NCI-H187 (cell line): ENCODE measurements at places on chromosomes 7 and 10.
A peak's percentile ranks its signal among the peaks of the same experiment; 100 is the strongest.

DNA sequence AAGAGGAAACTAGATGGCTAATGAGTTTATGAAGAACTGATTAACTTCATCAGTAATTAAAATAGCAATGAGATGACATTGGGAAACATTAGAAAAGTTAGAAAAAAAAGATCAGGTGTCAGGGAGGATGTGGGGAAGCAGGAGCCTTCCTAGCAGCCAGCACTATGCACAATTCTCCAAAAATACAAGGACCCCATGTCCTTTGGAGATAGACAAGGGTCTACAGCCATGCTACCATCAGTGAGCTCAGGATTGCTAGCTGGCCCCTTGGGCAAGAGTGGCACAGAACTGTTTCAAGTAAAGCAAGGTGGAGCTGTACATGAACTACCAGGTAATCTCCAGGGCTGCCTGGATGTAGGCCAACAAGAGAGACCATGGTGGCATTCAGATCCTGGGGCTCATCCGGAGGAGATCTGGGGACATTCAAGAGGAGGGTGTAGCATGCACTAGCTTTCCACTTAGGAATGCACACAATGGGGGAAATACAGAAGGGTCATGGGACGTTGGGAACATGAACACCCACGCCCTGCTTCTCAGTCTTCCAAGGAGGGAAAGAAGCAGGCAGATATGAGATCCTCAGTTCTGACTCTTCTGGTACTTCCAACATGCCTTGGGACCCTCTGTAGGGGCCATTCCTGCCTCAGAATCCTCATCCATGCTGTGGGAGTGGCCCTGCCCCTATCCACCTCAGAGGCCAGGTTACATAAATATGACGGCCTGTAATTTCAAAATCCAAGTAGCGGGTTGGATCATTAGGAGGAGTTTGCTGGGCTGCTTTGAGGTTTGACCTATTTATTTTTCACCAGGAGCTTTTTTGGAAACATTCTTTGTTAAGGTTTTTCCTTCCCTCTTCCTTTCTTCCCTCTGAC, 82.2 kb upstream of the HABP2 start:
- no peak for DNase-seq

- no peak for DNase-seq
Observed at GRCh38 chr10:30493609-30494530, 59.9 kb downstream of the MAP3K8 start.

DNA sequence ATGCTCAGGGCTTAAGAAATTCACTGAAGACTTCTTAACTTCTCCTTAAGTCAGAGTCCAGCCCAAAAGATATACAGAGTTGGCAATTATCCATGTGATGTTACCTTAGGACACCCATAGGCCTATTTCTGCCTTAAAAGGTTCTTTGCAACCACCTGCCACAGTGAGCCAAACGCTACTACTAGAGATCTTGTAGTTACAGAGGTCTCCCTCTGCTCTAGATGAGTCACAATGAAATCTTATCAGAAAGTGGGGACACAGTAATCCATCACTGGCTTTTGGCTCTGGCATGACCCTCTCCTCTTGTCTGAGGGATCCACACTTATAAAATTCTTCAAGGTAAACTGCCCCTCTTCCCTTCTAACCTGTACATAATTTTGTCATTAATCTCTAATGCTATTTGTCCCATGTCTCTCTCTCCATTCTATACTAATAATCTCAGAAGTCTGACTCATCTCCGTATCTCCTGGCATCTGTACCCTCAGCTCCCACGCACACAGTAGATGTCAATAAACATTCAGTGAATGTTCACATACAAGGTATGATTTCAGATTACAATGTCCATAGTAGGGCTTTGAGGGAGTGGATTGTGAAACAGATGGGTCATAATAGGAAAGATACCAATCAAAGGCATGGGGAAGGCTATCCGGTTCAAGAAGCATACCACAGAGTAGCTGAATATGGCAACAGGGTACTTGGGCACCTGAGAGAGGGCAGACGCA, 112.1 kb downstream of the SGMS1 start:
- no peak for DNase-seq

- no peak for DNase-seq
Observed at GRCh38 chr7:73905360-73905759, 44.4 kb downstream of the TMEM270 start.

- DNase-seq, result no peak
Observed at GRCh38 chr10:22727663-22728062, 13.3 kb upstream of the PIP4K2A start.

GRCh38 chr7:42734568-42734967, 177.3 kb downstream of the C7orf25 start:
- DNase-seq, result no peak

GRCh38 chr7:139205843-139206242, 25.2 kb upstream of the UBN2 start:
- no peak for DNase-seq

DNA sequence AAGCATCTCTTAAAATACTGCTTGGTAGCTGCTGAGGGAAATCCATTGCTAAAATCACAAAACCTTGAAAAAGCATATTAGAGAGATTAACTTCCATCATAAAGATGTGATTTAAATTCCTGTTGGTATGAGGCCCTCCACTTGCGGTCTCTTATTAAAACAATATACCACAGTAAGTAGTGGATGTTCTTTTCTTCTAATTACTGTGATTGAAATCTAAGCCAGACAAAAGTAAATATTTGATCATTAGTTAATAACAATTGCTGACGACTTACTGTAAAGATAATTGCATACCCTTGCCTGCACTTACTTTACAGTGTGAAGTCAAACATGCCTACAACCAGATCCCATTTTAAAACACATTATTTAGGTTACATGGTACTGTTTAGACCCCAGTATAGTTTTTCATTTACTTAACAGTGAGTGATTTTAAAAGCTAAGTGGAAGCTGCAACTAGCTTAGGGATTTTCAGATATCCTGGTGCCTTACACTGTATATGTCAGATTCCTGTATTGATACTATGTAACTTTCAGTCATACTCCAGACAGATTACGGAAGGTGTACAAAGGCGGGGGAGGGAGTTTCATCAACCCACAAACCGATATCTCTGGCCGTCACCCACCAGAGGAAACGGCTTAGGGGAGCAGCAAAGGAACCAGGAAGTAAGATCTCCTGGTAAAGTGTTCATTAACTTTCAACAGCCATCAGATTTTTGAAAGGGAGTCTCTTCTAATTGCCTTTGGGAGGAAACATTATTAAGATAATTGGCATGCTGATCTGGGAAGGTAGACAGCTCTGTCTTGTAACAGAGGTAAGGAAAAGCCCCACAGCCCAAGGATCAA, 986 bp downstream of the NRP1 start:
- DNase-seq, result no peak

DNA sequence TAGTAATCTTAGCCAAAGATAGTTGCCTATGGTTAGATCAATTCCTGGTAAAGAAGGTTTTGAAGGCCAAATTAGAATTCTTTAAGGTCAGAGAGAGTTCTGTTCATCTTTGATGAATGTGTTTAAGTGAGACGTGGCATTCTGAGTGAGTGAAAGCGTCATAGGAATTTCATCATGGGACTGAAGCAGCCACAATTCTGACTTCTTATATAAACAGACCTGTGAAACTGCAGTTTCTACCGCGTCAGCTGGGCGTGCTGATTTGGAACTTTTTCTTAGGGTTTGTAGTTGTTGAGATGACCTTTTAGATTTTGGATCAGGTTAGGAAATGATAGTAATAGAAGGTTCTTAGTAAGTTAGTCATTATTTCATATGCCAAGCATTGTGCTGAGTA, 103.8 kb downstream of the CNNM2 start:
- no peak for DNase-seq

GRCh38 chr10:7483848-7484247, 73.0 kb upstream of the SFMBT2 start:
- DNase-seq, result no peak

DNA sequence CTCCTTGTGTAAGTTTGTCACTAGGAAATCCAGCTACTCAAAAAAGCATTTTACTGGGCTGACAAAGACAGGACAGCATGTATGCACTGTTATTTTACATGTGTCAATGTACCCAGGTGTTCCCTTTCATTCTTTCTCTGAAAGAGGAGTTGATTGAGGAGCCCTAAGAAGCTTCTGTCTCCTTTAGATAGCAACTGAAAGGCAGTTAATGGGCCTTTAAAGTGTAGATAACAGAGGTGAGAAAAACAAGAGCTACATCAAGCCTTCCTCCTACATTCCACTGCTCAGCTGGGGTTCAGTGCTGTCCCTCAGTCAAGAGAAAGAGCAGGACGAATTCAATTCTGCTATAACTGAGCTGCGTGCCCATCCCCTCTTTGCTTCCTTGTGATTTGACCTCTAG, 12.8 kb upstream of the WIPF3 start:
- no peak for DNase-seq

DNA sequence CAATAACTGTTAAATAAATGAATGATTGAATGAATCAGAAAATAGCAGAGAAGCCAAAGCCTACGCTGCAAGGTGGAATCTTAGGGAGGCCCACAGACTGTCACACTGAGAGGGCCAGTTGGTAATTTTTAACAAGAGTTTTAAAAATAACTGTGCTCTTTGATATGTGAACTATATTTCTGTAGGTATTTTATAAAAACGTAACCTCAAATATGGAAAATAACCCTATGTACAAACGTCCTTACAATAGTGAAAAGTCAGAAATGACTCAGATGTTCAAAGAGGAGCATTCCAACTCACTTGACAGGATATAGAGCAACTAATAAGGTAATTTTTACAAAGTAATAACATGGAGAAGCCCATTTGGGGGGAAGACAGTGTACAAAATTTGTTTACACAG, 18.9 kb upstream of the TMEM273 start:
- no peak for DNase-seq

DNA sequence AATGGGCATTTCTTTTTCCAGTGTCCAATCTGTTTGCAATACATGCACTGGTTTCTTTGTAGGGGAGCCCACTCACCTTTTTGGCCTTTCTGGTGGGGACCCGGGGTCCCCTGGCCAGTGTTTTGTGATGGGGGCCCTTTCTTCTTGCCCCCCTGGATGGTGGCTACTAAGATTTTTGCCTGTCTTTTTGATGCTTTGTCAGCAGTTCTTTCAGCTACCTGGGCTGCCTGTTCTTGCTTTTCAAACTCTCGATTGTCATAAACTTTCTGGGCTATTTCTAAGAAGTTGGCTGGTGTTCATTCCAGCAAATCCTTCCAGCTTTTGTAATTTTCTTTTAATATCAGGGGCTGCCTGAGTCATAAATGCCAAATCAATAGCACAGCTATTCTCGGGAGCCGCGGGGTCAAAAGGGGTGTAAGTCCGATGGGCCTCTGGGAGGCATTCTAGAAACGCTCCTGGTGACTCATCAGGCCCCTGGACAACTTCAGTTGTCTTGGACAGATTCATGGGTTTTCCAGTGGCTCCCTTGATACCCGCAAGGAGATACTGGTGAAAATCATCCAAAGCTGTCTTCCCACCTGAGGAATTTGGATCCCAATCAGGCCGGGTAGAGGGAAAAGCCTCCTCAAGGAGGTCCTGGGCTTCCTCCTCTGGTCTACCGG, 79.0 kb downstream of the PRR15 start:
- DNase-seq, result no peak

GRCh38 chr10:44467090-44467489, 82.2 kb upstream of the CXCL12 start:
- no peak for DNase-seq

- no peak for DNase-seq
Observed at GRCh38 chr10:122282253-122282671, 11.2 kb downstream of the BTBD16 start.

- no peak for DNase-seq
Observed at GRCh38 chr10:8035006-8035640, 19.4 kb upstream of the GATA3 start.

DNA sequence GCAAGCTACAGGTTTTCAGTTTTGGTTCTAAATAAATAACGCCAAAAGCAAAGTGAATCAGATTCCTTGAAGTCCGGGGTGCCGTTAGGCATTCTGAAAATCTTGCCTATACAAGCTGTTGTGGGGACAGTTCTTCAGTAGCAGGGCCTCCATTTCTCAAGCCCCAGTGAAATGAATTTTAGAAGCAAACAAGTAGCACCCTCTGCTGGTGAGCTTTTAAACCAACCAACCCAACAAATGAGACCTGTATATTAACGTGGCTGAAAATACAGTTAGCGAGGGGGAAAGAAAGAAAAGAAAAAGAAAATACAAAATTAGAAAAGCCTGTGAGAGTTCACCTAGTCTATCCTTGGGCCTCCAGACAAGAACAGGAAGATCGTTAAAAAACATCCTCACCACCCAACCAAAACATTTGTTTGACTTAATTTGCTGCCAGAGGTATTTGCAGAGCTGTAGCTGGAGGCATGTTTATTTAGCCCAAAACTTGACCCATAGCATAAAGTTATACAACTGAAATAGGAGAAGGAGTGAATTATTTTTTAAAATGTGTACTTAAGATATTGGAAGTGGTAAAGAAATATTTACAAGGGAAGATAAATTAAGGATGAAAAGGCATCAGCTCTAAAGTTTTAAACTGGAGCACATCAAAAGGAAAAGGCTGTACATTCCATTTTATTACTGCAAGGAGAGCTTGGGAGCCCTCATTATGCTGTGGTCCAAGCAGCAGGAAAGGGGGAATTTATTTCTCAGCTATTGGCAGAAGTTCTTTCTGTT, 98.9 kb downstream of the DYNC1I1 start:
- DNase-seq, result peak; percentile 61

DNA sequence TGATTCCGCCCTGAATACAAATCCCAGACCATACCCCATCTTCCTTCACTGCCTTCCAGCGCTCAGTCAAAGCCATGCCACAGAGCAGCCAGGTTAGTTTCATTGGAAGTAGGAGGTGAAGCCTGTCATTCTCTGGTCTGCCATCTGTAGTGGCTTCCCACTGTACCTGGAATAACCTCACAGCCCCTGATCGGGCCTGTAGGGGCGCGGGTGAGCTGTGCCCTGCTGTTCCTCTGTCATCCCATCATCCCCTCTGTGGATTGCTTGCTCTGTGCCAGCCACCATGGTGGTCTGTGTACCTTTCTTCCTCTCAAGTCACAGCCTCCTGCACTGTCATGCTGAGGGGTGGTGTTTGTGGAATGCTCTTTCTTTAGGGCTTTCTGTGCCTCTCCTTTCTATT, 155.1 kb downstream of the ZNF22 start:
- no peak for DNase-seq

- DNase-seq, result no peak
Observed at GRCh38 chr7:85851571-85852193, 664.8 kb upstream of the SEMA3D start.

DNA sequence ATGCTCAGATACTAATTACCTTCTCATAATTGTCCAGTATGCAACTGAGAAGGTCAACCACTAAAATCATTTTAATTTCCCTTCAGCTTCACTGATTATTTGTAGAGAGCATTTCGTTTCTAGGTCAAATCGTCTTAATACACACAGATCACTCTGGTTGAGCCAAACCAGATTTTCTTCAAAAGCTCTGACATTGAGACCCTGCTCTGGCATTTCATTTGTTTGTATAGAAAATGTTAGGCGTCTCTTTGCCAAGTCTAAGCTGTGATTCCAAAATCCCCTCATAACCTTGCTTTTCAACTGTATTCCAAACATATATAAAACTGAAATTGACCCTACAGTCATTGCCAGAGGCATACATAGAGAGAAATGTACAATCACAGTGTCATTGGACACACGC, 520.0 kb downstream of the CNTNAP2 start:
- DNase-seq, result no peak
